Activated CD4-positive, alpha-beta T cell treated with anti-CD3 and anti-CD28 coated beads, Interleukin-2, amount 50 U/mL, for 16 hours (primary cell): ENCODE measurements at places on chromosomes 2 and 18.
A peak's percentile ranks its signal among the peaks of the same experiment; 100 is the strongest.

GRCh38 chr2:114727012-114727411, 284.6 kb downstream of the DPP10 start:
- no peak for DNase-seq

DNA sequence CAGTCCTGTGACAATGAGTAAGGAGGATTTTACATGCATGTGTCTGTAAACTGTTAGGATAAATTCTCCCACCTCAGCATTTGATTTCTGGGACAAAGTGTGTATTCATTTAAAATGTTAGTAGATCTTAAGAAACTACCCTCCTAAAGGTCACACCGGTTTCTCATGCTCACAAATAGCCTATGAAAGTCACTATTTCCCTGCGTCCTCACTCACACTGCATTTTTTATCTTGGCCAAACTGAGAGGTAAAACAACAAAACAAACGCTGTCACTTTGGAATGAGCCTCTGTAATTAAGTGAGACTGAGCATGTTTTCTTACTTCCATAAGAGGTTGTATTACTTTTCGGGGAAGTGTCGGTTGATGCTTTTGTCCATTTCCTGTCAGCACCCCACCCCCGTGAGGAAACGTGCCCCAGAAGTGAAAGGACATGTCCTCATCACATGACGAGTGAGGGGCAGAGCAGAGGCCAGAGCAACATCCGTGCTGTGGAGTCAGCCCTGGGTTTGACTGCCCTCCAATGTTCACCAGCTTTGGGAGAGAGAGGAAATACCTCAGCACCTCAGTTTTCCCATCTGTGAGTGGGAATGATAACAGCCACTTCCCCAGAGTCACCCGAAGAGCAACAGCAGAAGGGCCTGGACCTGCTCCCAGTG, 3.1 kb downstream of the GYPC start:
- DNase-seq = peak; percentile 85

DNA sequence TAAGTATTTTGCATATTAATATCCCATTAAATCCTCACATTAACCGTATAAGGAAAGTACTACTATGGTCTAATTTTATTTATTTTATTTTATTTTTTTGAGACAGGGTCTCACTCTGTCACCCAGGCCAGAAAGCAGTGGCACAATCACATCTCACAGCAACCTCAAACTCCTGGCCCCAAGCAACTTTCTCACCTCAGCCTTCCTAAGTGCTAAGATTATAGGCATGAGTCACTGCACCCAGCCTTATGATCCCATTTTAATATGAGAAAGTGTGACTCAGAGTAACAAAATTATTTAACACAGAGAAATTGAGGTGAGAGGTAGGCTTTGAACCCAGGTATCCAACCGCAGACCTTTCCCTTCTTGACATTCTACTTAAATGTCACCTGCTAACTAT, 330.0 kb upstream of the POU3F3 start:
- DNase-seq = no peak

GRCh38 chr2:196967116-196967515, 40.6 kb upstream of the PGAP1 start:
- no peak for DNase-seq

GRCh38 chr2:166179201-166179600, 51.4 kb upstream of the SCN1A start:
- no peak for DNase-seq

DNA sequence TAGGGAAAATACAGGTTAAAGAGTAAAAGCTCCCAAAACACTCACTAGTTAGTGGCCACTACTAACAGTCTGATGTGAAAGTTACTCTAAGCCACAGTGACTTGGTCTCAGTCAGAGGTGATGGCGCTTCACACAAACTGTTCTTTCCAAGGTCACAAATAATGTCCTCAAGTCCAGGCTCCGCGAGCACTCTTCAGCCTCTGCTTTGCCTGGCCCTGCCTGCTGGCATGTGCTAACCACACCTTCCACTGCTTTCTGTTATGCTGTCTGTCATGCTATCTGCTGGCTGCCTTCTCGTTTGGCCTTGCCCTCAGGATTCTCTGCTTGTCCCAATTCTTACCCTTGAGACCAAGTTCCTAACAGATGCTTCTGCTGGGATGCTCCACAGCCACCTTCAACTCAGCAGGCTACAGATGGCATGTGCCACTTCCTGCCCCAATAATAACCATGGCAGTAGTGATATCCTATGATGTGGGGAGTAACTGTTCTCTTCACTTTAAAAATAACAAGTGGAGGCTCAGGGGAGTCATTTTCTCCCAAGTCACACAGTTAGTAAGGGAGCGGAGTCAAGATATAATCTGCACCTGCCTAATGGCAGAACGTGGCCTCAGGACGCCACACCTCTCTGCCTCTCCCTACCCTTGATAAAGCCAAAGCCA, 75.7 kb downstream of the ZAP70 start:
- no peak for DNase-seq

DNA sequence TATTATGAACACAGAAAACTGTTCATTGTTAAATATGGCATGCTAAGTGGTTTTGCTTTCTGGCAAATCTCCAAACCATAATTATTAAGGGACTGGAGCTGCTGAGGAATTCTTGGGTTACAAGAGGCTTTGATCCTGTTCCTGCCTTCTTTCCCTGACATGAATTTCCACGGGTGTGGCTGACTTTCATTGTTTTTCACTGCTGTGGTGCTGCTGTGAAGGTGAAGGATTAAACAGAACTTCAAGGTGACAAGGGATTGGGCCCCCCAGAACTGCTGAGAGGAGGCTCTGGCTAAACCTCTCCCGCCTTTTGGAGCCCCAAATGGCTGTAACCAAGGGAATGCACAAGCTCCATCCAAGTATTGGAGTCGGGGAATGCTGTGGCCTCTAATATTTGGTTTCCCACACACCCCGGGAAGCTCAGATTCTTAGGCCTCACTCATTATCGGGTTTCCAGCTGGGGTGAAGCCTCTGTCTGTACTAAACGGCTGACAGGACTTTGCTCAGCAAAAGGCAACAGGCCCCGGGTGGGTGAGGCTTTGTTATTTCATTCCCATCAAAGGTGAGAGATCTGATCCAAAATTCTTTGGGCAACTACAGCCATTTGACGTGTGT, 29.0 kb upstream of the ZFP36L2 start:
- DNase-seq = no peak

GRCh38 chr2:3413697-3414096, 34.2 kb downstream of the TRAPPC12 start:
- no peak for DNase-seq

DNA sequence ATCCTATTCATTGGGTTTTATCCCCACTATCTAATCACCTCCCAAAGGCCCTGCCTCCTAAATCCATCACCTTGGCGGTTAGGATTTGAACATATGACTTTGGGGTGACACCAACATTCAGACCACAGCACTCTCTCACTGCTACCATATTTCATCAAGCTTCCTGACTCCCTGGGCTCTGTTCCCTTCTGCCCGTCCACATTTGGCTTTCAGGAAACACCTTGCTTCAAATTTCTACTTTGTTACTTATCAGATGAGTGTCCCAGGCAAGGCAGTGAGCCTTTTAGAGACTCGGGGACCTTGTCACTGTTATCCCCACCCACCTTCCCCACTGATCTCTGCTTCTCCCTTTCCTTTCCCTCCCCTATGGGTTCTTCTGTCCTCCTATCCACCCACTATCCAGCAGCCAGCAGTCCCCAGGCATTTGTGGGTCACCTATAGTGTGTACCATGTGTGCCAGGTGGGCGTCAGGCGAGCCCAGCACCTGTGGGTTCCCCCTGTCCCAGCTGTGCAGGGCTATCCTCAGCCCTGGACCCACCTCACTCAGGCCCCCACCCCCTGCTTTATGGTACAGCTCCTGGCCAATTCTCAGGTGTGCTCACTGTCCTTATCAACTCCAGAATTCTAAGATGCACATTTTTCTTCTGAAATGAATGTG, 230.9 kb downstream of the LOXHD1 start:
- DNase-seq = no peak

DNA sequence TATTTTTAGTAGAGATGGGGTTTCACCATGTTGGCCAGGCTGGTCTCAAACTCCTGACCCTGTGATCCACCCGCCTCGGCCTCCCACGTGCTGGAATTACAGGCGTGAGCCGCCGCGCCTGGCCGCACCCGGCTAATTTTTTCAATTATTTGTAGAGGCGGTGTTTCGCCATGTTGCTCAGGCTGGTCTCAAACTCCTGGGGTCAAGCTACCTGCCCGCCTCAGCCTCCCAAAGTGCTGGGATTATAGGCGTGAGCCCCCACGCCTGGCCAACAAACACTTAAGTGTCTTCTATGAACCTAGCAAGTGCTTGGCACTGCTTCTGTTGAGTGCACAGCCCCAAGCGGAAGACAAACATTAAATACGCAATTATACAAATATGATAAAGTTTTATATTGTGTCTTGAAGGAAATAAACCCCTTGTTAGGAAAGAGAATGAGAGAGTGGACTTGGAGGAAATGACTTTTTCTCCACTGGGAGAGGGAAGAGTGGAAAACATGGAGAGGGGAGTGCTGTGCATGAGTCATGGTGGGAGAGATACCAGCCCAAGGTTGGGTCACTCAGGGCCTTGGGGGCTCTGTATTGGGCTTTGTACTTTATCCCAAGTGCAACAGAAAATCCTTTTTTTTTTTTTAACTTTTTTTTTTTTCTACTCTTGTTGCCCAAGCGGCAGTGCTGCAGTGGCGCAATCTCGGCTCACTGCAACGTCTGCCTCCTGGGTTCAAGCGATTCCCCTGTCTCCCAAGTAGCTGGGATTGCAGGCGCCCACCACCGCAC, 41.4 kb upstream of the ACTR2 start:
- no peak for DNase-seq

GRCh38 chr2:11446733-11447248, 19.2 kb downstream of the E2F6 start:
- DNase-seq = peak; percentile 36

- DNase-seq = no peak
Observed at GRCh38 chr2:109275120-109276012, 146.4 kb downstream of the SH3RF3 start.

- no peak for DNase-seq
Observed at GRCh38 chr18:35283923-35284794, 5.9 kb downstream of the ZSCAN30 start.

GRCh38 chr2:150482111-150482510, 5.4 kb downstream of the RND3 start:
- no peak for DNase-seq

DNA sequence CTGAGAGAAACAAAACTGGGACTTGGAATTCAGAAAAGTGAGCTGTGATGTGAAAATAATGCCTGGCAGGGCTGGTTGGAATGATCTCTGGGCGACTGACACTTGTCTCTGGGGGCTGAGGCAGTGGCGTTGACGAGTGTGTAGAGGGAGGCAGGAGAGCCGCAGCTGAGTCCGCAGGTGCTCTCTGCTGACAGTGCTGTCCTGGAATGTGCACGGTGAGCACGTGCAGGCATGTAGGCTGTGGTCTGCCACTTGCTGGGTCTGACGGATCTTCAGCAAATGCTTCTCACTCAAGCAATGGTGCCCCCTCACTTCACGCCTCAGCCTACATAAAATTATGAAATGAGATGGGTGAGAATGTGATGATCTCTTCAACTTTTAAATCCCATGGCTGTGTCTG, 38.5 kb upstream of the ATP9B start:
- DNase-seq = no peak

- DNase-seq = no peak
Observed at GRCh38 chr18:13390196-13390595, 171.6 kb downstream of the LDLRAD4 start.

- DNase-seq = no peak
Observed at GRCh38 chr2:127762846-127763245, 48.1 kb downstream of the WDR33 start.

- DNase-seq = no peak
Observed at GRCh38 chr2:118490330-118490729, 357.1 kb downstream of the EN1 start.

- DNase-seq = no peak
Observed at GRCh38 chr18:42586601-42587000, 528.9 kb downstream of the RIT2 start.

- DNase-seq = no peak
Observed at GRCh38 chr2:133641497-133641896, 73.2 kb upstream of the NCKAP5 start.

GRCh38 chr2:46942143-46942526, 26.5 kb upstream of the MCFD2 start:
- DNase-seq = peak; percentile 82

DNA sequence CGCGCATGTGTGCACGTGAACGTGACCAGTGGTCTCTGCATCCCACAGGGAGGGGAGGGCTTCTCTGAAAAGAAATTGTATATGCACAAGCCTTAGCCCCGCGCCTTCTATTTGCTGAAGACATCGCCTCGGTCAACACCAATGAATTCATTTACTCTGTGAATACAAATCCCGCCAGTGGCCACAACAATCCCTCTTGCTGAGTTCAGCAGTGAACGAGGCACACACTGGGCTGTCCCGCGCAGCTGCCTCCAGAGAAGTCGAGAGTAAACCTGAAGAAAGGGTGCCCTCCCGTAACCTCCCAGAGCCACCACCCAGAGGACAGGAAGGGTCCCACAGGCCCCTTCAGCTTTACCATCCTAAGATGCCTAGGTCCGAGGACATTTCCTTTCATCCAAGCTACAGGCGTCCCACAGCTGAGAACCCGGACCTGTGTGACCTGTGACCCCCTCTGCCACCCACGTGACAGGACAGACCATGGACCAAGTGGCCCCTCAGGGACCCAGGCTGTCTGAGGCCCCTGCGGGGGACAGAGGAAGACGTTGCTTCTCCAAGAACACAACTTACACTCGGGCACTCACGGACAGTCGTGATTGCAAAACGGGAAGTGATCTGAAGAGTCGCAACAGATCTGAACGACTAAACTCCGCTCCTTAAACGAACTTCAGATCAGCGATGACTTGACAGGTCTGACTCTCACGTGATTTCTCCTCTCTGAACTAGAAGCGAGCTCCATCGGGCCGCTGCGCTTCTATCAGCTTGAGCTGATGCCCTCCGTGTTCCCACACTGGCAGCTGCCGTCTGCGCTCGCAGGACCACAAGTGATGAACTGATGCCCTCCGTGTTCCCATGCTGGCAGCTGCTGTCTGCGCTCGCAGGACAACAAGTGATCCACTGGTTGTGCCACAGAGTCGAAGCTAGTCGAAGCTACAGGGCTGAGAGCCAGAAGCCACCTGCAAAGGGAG, 92.7 kb downstream of the ZNF516 start:
- no peak for DNase-seq
